Osteoblast (primary cell): ENCODE measurements at places on chromosomes 2 and 18. TPM values are rescaled to one million over a fixed set of nuclear protein-coding genes. Genes with fewer than 3 reads are reported as not detected.

Gene SKOR2
- not detected in 2 replicates for total RNA-seq

Gene EXOC6B
- total RNA-seq: 24.5 and 24.6 TPM in 2 replicates

Gene RAD51AP2
- total RNA-seq: not detected in 2 replicates

Gene NT5C1B
- not detected in 2 replicates for total RNA-seq

Gene POTEC
- total RNA-seq: 0.29 and 0.36 TPM in 2 replicates

Gene FAM237A
- total RNA-seq: not detected in 2 replicates

Gene NTSR2
- not detected in 2 replicates for total RNA-seq

Gene CDH7
- total RNA-seq: not detected in 2 replicates

Gene SPEG
- 24.2 and 26.4 TPM in 2 replicates for total RNA-seq

Gene UGP2
- 123 and 133 TPM in 2 replicates for total RNA-seq

Gene UBE2F
- 39.8 and 45.1 TPM in 2 replicates for total RNA-seq

Gene ZC3H15
- 71.7 and 71.9 TPM in 2 replicates for total RNA-seq

Gene FAM110C
- not detected in 2 replicates for total RNA-seq

Gene FSHR
- 0.29 and 0.36 TPM in 2 replicates for total RNA-seq

Gene KLHL29
- 1.5 and 3.3 TPM in 2 replicates for total RNA-seq

Gene NPHP1
- total RNA-seq: 7.6 and 8.3 TPM in 2 replicates

Gene SH3BP4
- 113 and 121 TPM in 2 replicates for total RNA-seq

Gene PROM2
- 0.29 and 0.36 TPM in 2 replicates for total RNA-seq

Gene LINC00305
- not detected in 2 replicates for total RNA-seq

Gene SLC8A1
- total RNA-seq: 77.2 and 82.9 TPM in 2 replicates

Gene ELOA2
- not detected in 2 replicates for total RNA-seq

Gene TNS1
- 45.7 and 48.9 TPM in 2 replicates for total RNA-seq

Gene DHRS9
- not detected in 2 replicates for total RNA-seq

Gene CKAP2L
- 1.1 and 1.5 TPM in 2 replicates for total RNA-seq

Gene MARCO
- total RNA-seq: not detected in 2 replicates

Gene TRIB2
- total RNA-seq: 79.6 and 86.3 TPM in 2 replicates

Gene SANBR
- 17.0 and 18.6 TPM in 2 replicates for total RNA-seq

Gene GAL3ST2
- total RNA-seq: 0.29 and 0.36 TPM in 2 replicates

Gene DUSP19
- 2.4 and 2.9 TPM in 2 replicates for total RNA-seq

Gene AQP12A
- total RNA-seq: not detected in 2 replicates

Gene ILKAP
- 24.2 and 24.5 TPM in 2 replicates for total RNA-seq

Gene NYAP2
- total RNA-seq: under 0.01 TPM in 1 of 2 replicates, not detected in the other

Gene B3GNT2
- total RNA-seq: 19.2 and 21.7 TPM in 2 replicates

Gene LOXHD1
- not detected in 2 replicates for total RNA-seq

Gene CPO
- not detected in 2 replicates for total RNA-seq

Gene TDRD15
- total RNA-seq: not detected in 2 replicates

Gene ONECUT2
- under 0.01 TPM in 1 of 2 replicates, not detected in the other for total RNA-seq

Gene ANKRD30BL
- total RNA-seq: 0.29 TPM in 1 of 2 replicates, not detected in the other

Gene FAM228B
- 11.6 and 13.8 TPM in 2 replicates for total RNA-seq

Gene ACTG2
- 0.72 TPM in 1 of 2 replicates, not detected in the other for total RNA-seq

Gene GATA6
- total RNA-seq: 10.9 and 16.6 TPM in 2 replicates

Gene DDX1
- 76.0 and 86.3 TPM in 2 replicates for total RNA-seq

Gene TSPYL6
- total RNA-seq: not detected in 2 replicates

Gene ABHD1
- under 0.01 TPM in 2 replicates for total RNA-seq

Gene C1QL2
- total RNA-seq: not detected in 2 replicates

Gene MXD1
- total RNA-seq: 13.8 and 14.5 TPM in 2 replicates

Gene ALPP
- not detected in 2 replicates for total RNA-seq

Gene REG1B
- total RNA-seq: not detected in 2 replicates

Gene XDH
- total RNA-seq: under 0.01 TPM in 2 replicates
